ENCODE measurements at places on chromosomes 6 and 20. TPM values are rescaled to one million over a fixed set of nuclear protein-coding genes. Genes with fewer than 3 reads are reported as not detected.

- no peaks in the 10 kb centered on the region for H3K27me3 ChIP-seq
- H3K36me3 ChIP-seq = no peaks in the 10 kb centered on the region
- H3K4me3 ChIP-seq = no peak overlapping the region
- H3K4me1 ChIP-seq = no peaks in the 10 kb centered on the region
- H3K27ac ChIP-seq = no peak overlapping the region
Measured at GRCh38 chr6:134132494-134133141, 80.2 kb upstream of the SLC2A12 start.

DNA sequence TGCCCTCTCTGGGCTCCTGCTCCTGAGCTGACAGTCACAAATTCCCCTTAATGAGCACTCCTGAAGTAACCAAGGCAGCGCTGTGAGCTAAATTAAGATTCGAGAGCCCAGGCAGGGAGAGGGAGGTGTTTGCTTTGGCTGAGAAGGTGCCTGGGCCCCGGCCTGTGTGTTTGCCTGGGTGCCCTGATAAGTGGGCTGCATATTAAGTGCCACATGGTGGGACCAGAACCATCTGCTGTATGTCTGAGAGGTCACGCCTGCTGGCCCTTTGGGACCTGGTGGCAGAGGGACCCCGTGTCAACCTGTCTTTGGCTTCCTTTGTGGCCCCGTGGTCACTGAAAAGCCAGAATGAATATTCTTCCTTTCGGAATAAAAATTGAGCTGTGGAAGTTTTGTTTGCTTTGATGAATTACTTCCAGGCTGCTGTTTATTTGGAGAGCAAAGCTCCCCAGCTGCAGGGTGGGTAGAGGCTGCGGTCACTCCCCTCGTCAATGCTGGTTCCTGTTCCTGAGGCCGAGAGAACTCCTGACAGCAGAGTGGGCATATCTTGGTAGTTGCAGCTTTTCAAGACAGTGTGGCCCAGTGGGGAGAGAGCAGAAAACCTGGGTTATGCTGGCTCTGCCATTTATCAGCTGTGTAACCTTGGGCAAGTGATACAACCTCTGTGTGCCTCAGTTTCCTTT lies 17.5 kb upstream of the KCNK16 start:
- no peaks in the 10 kb centered on the region for H3K27me3 ChIP-seq
- H3K36me3 ChIP-seq = no peaks in the 10 kb centered on the region

DNA sequence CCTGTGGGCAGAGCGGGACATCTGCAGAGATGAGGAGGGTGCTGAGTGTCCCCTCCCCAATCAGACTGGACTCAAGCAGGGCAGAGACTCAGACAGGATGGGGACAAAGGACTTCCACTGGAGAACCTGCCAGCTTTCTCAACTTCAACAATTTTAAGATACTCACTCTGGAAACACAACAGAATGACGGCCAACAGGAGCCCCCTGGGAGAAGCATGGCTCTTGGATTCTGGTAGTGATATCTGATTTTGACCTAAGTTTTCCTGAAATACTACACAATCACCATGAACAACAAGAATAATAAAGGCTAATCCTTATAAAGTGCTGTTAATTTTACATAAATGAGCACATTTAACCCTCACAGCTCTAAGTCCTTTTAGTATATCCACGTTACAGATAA lies 83.5 kb upstream of the PLEKHG1 start:
- no peak overlapping the region for H3K27ac ChIP-seq
- H3K36me3 ChIP-seq = no peaks in the 10 kb centered on the region
- H3K4me1 ChIP-seq = no peaks in the 10 kb centered on the region
- H3K27me3 ChIP-seq = no peaks in the 10 kb centered on the region
- no peak overlapping the region for H3K4me3 ChIP-seq

GRM4 gene
- 0.29 TPM for total RNA-seq

GRCh38 chr20:43711098-43711654 lies 15.6 kb downstream of the GTSF1L start:
- no peak overlapping the region for H3K27ac ChIP-seq
- no peak for DNase-seq
- no peaks in the 10 kb centered on the region for H3K27me3 ChIP-seq
- no peaks in the 10 kb centered on the region for H3K36me3 ChIP-seq

DNA sequence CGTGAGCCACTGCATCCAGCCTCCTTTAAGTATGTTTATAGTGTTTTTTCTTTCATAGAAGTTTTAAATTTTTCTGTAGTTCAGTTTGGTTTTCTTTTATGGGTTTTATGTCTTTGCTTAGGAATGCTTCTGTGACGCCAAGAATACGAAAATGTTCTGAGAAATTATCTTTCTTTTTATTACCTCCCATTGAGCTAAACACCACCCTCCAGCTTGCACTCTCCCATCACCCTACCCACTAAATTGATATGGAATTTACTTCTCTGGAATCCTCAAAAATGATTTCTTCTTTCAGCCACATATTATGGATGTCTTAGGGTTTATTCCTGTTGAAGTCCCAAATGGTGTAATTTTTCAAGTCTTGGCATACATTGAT lies 38.1 kb downstream of the JARID2 start:
- no peak for DNase-seq
- no peak overlapping the region for H3K27ac ChIP-seq
- no peaks in the 10 kb centered on the region for H3K36me3 ChIP-seq
- H3K27me3 ChIP-seq = no peaks in the 10 kb centered on the region
- peaks cover 31% of the 10 kb centered on the region for H3K4me1 ChIP-seq
- H3K4me3 ChIP-seq = no peak overlapping the region

GRCh38 chr6:72748759-72749158 lies 126.9 kb downstream of the KCNQ5 start:
- no peaks in the 10 kb centered on the region for H3K27me3 ChIP-seq
- no peak overlapping the region for H3K27ac ChIP-seq
- H3K36me3 ChIP-seq = no peaks in the 10 kb centered on the region
- H3K4me1 ChIP-seq = no peaks in the 10 kb centered on the region
- no peak for DNase-seq

APCDD1L gene
- total RNA-seq = not detected

- no peaks in the 10 kb centered on the region for H3K27me3 ChIP-seq
- H3K27ac ChIP-seq = no peak overlapping the region
- H3K4me3 ChIP-seq = no peak overlapping the region
- H3K36me3 ChIP-seq = no peaks in the 10 kb centered on the region
Measured at GRCh38 chr6:134896910-134897309, 53.0 kb downstream of the ALDH8A1 start.

DNA sequence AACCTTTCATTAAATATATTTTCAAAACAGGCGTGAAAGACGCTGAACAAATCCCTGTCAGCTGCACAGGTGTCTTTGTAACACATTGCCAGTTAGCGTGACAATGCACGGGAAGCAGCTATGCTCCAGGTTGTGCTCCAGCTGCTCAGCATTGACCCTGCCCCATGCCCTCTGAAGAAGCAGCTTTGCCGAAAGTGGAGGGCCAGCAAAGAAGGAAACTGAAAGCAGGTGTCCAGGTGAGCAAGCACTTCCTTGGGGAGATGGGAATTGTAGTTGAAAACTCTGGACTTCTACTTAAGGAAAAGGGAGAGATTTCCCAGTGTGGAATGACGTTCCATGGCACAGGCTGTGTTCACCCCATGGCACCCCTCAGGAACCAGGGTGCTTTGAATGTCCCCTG lies 125.7 kb downstream of the TTLL2 start:
- no peak overlapping the region for H3K27ac ChIP-seq
- H3K4me3 ChIP-seq = no peak overlapping the region

PPP1R14C gene
- total RNA-seq = 10.0 TPM

- no peaks in the 10 kb centered on the region for H3K4me1 ChIP-seq
- H3K27ac ChIP-seq = no peak overlapping the region
- H3K4me3 ChIP-seq = no peak overlapping the region
- H3K27me3 ChIP-seq = no peaks in the 10 kb centered on the region
- DNase-seq = no peak
- H3K36me3 ChIP-seq = no peaks in the 10 kb centered on the region
Measured at GRCh38 chr6:52787917-52788316, 15.7 kb downstream of the GSTA1 start.

DNA sequence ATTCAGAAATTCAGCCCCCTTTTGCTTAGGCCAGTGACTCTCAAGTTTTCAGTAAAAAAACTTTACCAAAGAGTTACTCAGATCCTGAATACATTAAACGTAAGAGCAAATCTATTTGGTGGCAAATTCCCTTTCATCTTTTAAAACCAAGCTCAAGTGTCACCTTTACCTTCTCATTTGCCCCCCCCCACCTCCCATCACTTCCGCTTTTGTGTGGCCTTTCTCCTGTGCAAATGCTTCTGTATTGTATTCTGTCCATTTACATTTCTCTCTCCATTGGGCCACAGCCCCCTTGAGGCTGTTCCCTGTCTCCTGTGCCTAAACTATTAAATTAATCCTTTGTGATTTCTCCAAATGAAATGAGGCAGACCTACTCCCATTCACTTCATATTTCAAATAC lies 1.9 kb downstream of the NOL7 start:
- H3K27ac ChIP-seq = no peak overlapping the region
- no peak overlapping the region for H3K4me3 ChIP-seq
- no peaks in the 10 kb centered on the region for H3K27me3 ChIP-seq
- DNase-seq = no peak

APMAP gene
- 73.5 TPM for total RNA-seq

Data from upper lobe of right lung (tissue), 1 donor.